Stimulated activated CD4-positive, alpha-beta T cell treated with anti-CD3 and anti-CD28 coated beads, Interleukin-2, amount 100 ng/mL, for 48 hours (primary cell): ENCODE measurements at places on chromosomes 3 and 15.
A peak's percentile ranks its signal among the peaks of the same experiment; 100 is the strongest.

DNA sequence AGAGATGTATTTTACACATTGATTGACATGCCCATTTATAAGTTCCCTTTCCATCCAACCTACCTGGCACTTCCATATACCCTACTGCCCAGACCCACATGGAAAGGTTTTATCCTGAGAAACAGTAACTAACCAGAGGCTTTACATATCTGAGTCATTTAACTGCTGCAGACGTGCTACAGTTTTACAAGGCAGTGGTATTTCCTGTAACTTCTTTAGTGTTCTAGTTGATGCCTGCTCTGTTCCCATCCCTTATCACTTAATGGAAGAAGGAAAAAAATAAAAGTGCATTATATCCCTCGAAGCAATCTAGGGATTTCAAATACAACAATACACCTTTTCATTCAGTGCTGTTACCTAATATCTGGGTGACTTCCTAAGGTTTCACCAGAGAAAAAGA, 107.1 kb downstream of the TMCO5A start:
- DNase-seq = no peak

GRCh38 chr15:33894193-33894592, 74.1 kb upstream of the CHRM5 start:
- no peak for DNase-seq

GRCh38 chr3:111339017-111339416, 203.0 kb upstream of the CD96 start:
- no peak for DNase-seq

DNA sequence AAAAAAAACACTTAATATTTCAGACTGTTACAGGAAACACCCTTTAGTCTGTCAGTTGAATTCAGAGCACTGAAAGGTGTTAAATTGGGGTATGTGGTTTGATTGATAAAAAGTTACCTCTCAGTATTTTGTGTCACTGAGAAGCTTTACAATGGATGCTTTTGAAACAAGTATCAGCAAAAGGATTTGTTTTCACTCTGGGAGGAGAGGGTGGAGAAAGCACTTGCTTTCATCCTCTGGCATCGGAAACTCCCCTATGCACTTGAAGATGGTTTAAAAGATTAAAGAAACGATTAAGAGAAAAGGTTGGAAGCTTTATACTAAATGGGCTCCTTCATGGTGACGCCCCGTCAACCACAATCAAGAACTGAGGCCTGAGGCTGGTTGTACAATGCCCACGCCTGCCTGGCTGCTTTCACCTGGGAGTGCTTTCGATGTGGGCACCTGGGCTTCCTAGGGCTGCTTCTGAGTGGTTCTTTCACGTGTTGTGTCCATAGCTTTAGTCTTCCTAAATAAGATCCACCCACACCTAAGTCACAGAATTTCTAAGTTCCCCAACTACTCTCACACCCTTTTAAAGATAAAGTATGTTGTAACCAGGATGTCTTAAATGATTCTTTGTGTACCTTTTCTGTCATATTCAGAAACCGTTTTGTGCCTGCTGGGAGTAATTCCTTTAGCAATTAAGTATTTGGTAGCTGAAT, 17.9 kb downstream of the TMEM43 start:
- DNase-seq = no peak

- no peak for DNase-seq
These were observed 26.5 kb upstream of the UTS2B start for GRCh38 chr3:191356631-191357439.

GRCh38 chr3:11214451-11214978, 57.7 kb upstream of the ATG7 start:
- no peak for DNase-seq

DNA sequence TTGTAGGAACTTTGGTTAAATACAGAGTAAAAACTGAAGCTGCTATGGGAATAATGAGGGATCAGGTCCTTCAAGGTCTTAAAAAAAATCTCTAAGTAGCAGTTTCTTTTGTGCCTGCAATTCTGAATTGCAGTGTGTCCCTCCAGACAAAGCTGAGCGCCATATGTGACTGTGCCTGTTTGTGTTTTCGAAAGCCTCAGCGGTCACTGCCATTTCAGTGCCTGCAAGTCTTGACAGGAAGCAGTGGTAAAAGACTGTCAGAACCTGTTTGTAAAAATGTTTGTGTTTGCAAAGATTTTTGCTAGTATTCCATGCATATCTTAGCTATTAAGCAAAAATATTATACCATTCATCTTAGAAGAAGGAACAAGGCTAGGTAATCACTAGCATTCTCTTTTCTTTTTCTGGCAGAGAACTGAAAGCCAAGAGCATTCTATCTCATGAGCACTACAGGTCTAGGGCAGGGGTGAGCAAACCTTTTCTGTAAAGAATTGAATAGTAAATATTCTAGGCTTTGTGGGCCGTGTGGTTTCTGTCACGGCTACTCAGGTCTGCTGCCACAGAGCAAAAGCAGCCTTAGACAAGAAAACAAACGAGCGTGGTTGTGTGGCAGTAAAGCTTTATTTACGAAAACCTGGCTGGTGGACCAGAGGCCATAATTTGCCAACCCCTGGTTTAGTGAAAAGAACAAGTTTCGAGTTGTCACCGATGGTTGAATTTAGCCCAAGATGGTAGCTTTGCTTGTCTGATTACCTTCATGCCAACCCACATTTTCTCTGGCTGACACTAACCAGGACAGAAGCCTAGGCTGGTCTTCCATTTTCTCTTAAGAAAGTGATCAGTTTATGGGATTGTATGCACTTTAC, 134.4 kb downstream of the CACNA1D start:
- DNase-seq = no peak

GRCh38 chr15:40958723-40959122, 5.5 kb downstream of the CHAC1 start:
- DNase-seq = no peak

DNA sequence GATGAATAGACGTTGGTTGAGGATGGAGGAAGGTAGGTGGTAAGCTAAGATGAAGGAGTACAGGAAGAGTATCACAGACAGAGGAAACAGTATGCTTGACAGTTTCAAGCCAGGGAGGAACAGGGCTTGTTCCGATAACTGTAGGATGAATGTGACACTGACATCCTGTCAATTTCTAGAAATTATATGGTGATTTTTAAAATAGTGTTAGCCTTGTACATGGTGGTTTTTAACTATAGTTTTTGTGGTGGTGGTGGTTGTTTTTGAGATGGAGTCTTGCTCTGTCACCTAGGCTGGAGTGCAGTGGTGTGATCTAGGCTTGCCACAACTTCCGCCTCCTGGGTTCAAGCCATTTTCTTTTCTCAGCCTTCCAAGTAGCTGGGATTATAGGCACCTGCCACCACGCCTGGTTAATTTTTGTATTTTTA, 92.8 kb downstream of the FNDC3B start:
- DNase-seq = no peak

- no peak for DNase-seq
These were observed 266.2 kb downstream of the ZNF385D start for GRCh38 chr3:21484828-21485144.

DNA sequence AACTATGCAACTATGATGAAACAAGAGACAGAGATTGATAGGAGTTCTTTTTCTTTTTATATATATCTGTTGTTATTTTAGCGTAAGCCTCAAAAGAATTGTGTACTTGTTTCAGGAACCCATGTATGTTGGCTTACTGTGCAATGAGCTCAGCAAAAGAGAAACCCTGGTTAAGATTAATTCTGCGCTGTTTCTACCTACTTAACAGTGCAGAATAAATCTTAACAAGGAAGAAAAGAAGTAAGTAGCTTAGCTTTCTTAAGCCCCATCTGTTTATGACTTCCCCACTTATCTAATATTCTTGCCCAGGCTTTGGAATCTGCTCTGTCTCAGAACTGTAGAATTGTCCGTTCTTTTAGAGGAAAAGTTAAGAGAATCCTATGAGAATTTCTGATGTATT, 27.4 kb downstream of the ECT2 start:
- DNase-seq = no peak

DNA sequence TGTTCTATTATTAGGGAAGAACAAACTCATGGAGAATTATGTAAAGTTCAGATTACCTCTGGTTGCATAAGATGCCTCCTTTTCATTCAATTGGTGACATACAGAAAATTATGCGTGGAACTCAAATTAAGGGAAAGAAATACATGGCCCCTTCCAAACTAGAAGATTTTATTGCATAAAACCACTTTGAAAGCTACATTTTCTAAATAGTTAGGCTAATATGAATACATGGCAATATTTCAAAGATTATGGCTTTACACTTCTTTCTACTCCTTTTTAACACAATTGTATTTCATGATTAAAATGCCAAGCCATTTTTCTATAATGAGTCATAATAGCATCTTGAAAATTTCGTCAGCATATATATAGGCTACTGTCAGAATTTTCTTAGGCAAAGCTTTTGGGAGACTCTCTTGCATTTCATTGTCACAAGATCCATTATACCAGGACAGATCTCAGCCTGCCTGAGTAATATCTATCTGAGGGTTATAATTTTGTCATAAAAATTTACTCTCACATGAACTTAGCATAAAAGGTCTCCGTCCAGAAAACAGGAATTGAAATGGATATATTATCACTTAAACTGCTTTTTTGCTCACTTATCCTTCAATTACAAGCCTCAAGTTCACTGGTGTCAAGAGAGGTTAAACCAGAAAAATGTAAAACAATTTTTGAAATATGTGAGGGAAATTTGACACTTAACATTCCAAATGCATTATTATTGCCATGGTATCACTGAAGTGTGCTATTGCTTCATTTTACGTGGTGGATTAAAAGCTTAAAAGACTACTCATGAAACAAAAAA, 37.1 kb downstream of the CPA3 start:
- no peak for DNase-seq

DNA sequence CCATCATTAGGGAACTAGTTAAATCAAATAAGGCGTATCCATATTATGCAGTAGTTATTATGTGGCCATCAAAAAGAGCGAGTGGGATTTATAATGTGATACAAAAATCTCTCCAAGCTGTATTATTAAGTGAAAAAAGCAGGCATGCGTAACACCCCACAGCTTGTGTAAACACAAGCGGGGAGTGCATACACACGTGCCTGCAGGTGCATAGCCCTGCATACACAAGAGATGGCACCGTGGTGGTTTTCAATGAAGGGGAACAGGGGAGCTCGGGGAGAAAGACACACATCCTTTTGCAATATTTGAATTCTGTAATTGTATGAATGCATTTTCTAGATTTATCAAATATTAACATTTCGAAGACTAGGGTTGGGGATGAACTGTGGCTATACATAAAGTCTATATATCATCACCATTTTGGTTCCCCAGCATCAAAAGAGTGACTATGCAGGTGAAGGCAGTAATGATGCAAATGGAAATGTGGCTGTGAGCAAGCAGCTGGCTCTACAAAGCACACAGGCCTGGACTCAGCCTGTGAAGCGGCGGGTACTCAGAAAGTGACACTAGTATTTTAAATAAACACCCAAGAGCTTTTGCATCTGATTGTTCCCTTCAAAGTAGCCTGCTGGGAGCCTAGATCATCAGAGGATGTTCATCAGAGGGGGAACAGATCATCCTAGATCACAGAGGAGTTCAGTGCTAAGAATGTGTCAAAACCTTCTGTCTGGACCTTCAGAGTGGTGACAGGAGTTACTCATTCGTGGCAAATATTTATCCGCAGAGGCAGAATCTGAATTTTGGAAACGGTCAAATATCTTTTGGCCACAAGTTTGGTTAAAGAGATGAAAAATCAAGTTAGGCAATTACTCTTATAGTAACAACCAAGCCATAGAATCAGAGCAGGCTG, 9.4 kb upstream of the KIF7 start:
- DNase-seq = no peak

- no peak for DNase-seq
These were observed 819.7 kb downstream of the FHIT start for GRCh38 chr3:60431599-60431958.

DNA sequence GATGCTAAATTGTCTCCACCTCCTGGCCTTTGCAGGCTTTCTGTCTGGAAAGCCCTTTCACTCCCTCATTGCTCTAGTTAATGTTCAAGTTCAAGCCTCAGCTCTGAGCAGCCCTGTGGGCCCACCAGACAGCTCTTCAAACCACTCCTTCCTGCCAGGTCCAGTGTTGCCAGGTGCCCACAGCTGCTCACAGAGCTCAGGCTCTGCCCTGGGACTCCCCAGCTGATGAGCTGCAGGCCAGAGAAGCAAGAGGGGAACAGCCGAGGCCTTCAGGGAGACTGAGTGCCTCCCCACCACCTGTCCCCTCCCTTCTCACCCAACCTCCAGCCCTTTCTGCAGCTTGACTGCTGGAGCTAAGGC, 1.3 kb upstream of the ZBTB47 start:
- DNase-seq = no peak

DNA sequence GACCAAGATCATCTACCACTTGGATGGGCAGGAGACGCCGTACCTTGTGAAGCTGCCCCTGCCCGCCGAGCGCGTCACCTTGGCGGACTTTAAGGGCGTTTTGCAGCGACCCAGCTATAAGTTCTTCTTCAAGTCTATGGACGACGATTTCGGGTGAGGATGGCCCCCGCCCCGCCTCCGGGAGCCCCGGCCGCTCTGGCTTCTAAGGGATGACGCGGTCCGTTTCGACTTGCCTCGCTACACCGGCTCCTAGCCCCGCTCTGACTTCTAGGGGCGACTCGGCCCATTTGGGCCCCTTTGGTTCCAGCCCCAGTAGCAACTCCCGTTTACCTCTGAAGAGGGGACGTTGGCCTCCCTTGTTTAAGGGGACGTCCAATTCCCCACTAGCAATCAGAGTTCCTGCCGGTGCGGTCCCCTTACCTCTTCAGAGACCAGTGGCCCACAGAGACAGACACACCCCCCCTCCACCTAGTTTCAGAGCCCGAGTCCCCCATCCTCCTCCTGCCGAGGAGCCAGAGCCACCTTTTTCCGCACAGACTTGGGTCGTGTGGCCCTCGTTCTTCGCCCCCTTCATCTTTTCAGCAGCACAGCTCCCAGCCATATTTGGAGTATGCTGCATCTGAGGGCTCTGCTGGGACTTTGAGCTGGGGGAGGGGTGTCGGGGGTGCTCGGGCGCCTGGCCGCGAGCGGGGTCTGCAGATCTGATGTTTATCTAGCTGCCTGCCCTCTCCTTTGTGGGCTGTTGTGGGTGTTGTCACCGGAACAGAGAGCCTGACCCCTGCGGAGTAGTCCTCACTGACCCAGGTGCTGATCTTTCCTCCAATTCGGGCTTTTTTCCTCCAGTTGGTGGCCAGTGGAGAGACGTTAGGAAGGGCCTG, 706 bp downstream of the DVL3 start:
- DNase-seq = peak; percentile 46

DNA sequence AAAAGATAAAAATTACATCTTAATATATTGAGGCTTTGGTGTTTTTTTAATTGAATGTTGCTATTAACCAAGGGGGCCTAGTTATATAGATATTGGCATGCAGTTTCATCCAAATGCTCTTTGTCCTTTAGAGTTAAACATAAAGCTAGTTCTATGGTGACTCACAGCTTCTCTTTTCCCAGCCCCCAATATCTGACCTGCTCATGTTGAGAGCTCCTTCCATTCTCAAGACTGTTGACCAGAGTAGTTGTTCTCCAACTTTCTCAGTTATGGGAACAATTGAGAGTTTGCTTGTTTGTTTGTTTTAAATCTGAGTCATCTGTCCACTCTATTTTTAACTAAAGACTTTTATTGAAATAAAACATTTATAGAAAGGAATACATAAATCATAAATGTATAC, 15.8 kb upstream of the RARB start:
- DNase-seq = no peak

- DNase-seq = no peak
These were observed 28.2 kb downstream of the NEK4 start for GRCh38 chr3:52742418-52743041.
